NCI-H1417 (cell line): ENCODE measurements at places on chromosomes 6 and 20.

GRCh38 chr20:49267327-49267726, 10.5 kb downstream of the ZNFX1 start:
- DNase-seq: no peak

DNA sequence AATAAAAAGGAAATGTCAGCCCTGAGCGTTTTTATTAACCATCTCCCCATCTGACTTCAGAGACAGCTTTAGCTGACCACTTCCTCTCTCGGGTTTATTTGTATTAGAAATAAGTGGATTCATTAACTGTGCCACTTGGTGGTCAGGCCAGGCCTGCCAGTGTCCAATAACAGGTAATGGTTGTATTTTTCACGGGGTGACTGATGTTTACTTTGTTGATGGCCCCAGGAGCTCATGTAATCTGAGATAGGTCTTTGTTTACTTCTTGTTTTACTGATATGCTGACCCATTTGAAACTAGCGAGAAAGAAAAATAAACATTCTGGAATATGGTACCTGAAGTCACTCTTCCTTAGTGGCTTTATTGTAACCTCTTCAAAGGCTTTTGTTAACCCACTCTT, 504.3 kb upstream of the SLC35B3 start:
- no peak for DNase-seq

- no peak for DNase-seq
Measured at GRCh38 chr6:169787797-169788196, 36.4 kb downstream of the ERMARD start.

- DNase-seq: no peak
Measured at GRCh38 chr6:100456908-100457235, 7.8 kb downstream of the SIM1 start.

DNA sequence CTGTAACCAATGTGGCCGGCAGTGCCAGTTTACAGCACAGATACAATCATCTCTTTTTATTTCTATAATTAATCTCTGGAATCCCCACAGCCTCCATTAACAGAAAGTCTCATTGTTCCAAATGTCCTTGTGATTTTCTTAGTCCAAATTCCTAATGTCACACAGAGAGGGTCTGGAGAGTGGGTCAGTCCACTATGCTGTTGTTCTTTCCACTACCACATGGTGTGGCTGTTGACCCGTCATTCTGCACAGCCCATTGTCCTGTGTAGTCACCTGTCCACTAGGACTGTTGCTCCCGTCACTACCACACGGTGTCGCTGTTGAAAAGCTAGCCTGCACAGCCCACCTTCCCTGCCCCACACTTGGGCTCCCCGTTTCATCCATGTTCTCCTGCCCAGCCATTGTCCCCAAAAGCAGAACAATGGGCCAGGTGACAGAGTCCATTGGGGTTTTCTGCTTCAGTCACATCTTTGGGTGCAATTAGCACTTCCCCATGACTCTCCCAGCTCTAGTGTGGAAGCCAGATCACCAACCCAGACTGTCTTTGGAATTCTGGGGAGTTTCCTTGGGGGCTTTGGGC, 8.6 kb upstream of the LBP start:
- no peak for DNase-seq
